ENCODE measurements at places on chromosomes 6 and 20.

DNA sequence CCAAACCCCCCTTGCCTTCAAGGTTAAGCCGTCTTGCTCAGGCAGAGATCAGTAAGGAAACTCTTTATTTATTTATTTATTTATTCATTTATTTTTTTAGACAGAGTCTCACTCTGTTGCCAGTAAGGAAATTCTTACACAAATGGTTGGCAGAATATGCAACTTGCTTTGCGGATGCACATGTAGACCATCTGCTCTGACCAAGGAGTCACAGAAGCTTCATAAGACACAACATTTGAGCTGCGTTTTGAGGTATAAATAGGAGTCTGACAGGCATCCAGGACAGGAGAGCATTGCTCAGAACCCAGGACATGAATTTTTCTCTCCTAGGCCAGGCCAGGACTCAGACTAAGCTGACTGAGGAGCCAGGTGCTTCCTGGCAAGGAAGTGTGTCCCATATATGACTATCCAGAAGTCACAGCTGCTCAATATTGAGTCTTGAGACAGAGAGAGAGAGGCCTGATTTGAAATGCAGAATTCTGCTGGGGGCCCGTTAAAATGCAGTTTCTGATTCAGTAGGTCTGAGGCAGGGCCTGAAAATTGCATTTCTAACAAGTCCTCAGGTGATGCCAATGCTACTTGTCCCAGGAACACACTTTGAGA lies 43.9 kb downstream of the HLA-A start:
- no peaks in the 10 kb centered on the region for H3K36me3 ChIP-seq
- H3K27ac ChIP-seq = no peak overlapping the region
- DNase-seq = no peak

GRCh38 chr6:5379647-5380242 lies 118.4 kb downstream of the FARS2 start:
- DNase-seq = peak; percentile 62
- H3K4me1 ChIP-seq = no peaks in the 10 kb centered on the region
- no peak overlapping the region for H3K4me3 ChIP-seq
- no peak overlapping the region for H3K27ac ChIP-seq
- no peaks in the 10 kb centered on the region for H3K36me3 ChIP-seq

DNA sequence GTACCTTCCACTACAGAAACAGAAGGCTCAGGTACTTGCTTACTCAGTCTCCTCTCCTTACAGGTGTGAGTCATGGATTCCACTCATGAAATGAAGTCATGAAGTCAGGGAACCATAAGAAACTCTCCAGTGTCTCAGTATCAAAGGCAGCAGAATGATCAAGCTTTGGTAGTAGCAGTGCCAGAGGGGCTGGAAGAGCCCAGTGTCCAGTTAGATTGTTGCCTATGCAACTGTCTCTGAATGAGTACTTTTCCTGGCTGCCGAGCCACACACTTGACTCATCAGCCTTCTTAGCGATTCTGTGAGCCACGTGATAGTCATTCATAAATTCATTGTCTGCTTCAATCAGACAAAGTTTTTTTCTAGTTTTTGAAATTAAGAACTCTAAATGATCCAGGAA lies 52.2 kb upstream of the DTNBP1 start:
- no peaks in the 10 kb centered on the region for H3K36me3 ChIP-seq
- no peaks in the 10 kb centered on the region for H3K4me1 ChIP-seq
- no peak overlapping the region for H3K27ac ChIP-seq
- no peak overlapping the region for H3K4me3 ChIP-seq
- peak; percentile 70 for DNase-seq

- DNase-seq = no peak
- no peak overlapping the region for H3K4me3 ChIP-seq
- peaks cover 4% of the 10 kb centered on the region for H3K27me3 ChIP-seq
- H3K27ac ChIP-seq = no peak overlapping the region
- H3K36me3 ChIP-seq = no peaks in the 10 kb centered on the region
- no peaks in the 10 kb centered on the region for H3K4me1 ChIP-seq
Observed at GRCh38 chr20:924639-925038, 8.5 kb upstream of the ANGPT4 start.

GRCh38 chr6:40442591-40442990 lies 144.6 kb downstream of the LRFN2 start:
- no peak overlapping the region for H3K27ac ChIP-seq
- H3K27me3 ChIP-seq = no peaks in the 10 kb centered on the region
- no peaks in the 10 kb centered on the region for H3K4me1 ChIP-seq
- no peak for DNase-seq

- H3K27ac ChIP-seq = peak overlapping the region; percentile 64
- H3K36me3 ChIP-seq = no peaks in the 10 kb centered on the region
- no peaks in the 10 kb centered on the region for H3K27me3 ChIP-seq
- peak; percentile 62 for DNase-seq
- peak overlapping the region; percentile 93 for H3K4me3 ChIP-seq
Observed at GRCh38 chr20:38473367-38473795, 738 bp downstream of the RALGAPB start.

Measured in GM23248 (cell line).